ENCODE measurements at places on chromosomes 7 and 10.
A peak's percentile ranks its signal among the peaks of the same experiment; 100 is the strongest.

- no peak for DNase-seq
Observed at GRCh38 chr10:120285408-120285807, 171.6 kb upstream of the PLPP4 start.

GRCh38 chr10:63123727-63124362 lies 9.3 kb upstream of the NRBF2 start:
- no peak for DNase-seq

DNA sequence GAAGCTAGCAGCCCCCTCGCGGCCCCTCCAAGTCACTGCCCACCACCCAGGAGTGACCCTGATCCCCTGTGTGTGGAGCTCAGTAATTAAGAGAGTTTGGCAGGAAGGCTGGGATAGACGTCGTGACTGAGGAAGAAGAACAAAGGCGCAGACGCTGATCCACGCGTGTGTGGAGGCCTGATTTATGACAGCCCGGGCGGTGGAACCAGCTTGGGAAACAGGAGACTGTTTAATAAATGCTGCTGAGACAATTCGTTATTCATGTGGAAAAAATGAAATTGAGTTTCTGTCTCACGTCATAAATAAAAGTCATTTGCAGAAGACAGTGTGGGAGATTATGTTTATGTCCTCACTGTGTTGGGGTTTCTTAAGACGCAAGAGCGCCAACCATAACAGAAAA lies 130.8 kb downstream of the ELFN1 start:
- DNase-seq, result no peak

- DNase-seq, result no peak
Observed at GRCh38 chr10:51706225-51706624, 6.8 kb upstream of the CSTF2T start.

DNA sequence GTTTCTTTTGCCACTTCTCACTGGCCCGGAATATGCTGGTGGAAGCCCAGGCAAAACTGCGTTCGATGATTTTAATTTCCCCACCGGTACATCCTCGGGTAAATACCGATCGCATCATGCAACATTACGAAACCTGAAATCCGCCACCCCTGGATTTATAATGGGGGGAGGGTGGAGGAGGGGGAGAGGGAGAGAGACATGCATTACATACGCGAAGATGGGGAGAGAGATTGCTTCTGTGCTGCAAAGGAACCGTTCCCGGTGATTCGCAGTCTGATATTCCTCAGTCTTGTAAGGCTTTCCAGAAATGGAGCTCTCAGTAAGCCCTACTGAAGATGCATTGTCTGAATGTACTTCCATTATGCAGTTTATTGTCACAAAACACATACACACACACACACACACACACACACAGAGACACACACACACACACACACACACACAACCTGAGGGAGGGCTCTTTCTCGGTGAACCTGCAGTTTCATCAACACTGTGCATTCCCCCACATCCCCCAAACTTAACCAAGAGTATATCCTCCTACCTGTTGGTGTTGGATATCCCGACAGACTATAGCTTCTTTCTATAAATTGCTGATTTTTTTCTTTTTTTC lies 741 bp downstream of the GPR85 start:
- no peak for DNase-seq

GRCh38 chr7:153110606-153111005 lies 351.1 kb downstream of the ACTR3B start:
- DNase-seq, result no peak

GRCh38 chr10:413662-414071 lies 275.8 kb downstream of the DIP2C start:
- no peak for DNase-seq

GRCh38 chr7:68846811-68847325 lies 751.4 kb upstream of the AUTS2 start:
- no peak for DNase-seq

DNA sequence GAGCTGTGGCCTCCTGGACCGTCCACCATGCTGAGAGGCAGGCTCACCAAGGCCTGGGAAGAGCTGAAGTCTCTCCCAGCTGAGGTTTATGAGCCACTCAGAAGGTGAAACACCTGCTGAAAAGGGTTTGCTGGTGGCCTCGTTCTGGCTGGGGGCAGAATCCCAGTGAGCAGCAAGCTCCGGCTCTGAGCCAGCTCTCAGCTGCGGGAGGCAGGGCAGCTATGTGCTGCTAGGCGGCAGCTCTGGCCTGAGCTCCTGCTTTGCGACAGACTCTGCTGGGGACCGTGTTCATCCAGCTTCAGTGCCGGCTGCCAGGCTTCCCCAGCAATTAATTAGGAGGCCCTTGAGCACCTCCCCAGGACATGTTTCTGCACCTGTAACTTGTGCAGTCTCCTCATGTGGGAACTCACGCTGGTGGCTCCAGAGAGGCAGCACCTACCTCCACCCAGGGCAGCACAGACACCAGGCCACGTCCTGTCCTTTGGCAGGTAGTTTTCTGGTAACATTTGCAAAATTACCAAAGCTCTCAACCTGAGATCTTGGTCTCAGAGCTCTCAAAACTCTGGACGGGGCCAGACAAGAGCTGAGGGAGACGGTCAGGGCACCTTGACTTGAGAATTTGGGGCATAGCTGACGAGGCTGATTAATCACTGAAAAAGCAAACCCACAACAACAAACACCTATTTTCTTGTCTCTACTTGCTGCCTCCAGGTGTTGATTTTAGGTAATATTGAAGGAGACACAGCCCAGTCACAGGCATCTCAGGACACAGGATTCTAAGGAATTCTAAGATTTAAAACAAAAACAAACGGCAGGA lies 185.0 kb downstream of the TCERG1L start:
- DNase-seq, result no peak

DNA sequence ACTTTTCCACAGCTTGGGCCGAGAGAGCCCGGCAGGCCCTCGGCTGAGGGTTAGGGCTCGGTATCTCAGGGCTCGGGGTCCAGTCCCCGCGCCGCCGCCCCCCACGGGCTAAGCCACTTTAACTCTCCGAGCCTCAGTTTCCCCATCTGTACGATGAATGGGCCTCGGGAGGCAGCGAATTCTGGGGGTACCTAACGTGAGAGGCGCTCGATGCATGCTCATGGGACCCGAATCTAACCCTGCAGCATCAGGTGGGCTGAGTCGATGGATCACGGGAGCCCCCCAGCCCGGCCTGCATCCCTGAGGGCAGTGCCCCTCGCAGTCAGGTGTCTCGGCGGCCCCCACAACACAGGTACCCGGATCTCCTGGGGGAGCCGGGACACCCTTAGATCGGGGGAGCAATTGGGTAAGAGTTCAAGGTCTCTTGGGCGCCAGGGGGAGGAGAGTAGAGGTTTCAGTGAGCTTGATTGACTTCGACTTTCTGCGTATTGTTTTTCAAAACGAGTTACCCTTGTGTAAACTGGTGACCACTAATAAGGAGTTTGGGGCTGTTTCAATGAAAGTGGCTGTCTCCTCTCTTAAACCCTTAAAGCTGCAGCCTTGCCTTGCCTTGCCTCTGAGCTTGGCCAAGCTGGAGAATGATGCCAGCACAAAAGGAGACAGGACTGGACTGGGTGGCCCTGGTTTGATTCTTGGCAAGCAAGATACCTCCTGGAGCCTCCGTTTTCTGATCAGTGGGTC lies 631 bp downstream of the POR start:
- DNase-seq, result no peak

DNA sequence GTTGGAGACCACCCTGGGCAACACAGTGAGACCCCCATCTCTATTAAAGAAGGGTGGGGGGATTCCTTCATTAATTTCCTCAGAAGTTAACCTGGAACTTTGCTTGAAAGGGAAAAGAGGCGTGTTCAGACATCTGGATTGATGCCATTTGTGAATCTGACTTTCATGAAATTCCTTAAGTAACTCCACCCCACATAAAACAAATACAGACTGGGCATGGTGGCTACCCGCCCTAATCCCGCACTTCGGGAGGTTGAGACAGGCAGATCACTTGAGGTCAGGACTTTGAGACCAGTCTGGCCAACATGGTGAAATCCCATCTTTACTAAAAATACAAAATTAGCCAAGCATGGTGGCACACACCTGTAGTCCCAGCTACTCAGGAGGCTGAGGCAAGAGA lies 75.0 kb downstream of the EEPD1 start:
- no peak for DNase-seq

DNA sequence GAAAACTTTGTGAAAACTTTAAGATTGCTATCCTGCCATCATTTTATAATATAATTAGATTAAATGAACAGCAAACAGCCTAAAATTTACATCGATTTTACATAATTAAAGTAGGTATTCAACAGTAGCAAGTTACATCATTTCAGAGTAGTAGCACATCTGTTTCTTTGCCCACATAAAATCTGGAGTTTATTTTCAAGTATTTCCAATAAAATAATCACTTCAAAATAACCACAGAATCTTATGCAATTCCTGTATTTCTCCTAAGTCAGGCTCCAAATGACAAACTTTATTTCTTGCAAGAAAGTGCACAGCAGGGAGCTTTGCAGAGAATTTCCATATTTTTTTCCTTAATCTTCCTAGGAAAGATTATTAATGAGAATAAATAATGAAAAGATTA lies 82.6 kb downstream of the CUBN start:
- DNase-seq, result no peak

DNA sequence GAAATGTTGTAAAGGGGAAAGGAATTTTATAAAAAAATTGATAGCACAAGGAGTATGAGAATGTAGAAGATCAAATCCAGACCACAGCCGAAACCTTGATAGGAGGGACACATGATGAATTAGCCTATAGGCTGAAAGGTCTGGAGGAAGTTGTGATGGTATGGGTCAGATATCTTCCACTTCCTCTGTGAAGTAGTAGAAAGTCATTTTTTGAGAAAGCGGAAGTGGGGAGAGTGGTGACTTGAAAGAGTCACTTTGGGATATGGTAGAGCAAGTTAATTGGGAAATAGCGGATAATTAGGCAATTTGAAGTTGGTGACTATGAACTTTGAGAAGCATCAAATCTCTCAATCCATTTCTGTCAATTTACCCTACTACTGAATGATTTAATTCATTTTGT lies 99.4 kb downstream of the GRM8 start:
- DNase-seq, result no peak

DNA sequence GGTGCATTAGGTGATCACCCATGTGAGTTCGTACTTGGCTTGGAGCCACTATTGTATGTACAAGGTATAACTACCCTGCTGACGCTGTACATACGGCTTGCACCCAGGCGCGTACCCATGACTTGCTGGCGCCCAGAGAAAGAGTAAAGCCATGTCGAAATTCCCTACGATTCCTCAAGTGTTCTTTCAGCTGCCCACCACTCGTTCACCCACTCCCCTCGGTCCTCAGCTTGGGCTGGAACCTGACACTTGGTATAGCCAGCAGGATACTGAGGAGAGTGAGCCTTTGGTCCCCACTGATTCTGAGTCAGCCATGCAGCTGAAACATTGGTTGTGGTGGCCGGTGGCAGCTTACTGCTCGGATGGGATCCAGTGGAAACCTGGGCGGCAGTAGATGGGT lies 241.5 kb downstream of the CACNA2D1 start:
- DNase-seq, result no peak

GRCh38 chr10:103678178-103678526 lies 177.2 kb downstream of the SH3PXD2A start:
- DNase-seq, result peak; percentile 71

GRCh38 chr7:44292876-44293560 lies 32.4 kb downstream of the CAMK2B start:
- no peak for DNase-seq

DNA sequence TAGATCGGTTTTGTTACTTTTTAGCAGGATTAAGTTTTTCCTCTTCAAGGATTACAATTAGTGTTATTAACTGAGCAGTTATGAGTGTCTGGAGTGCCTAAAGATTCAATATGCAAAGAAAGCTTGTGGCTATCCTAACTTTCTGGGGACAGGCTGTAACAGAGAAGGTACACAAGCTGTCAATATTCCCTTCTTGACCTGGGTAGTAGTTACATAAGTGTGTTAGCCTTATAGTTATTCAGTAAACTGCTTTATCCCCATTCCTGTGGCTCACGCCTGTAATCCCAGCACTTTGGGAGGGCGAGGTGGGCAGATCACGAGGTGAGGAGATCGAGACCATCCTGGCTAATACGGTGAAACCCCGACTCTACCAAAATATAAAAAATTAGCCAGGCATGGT lies 31.6 kb downstream of the ATAD1 start:
- no peak for DNase-seq

- no peak for DNase-seq
Observed at GRCh38 chr7:137434530-137434929, 91.0 kb upstream of the PTN start.

- DNase-seq, result no peak
Observed at GRCh38 chr10:63812501-63812900, 291.3 kb downstream of the REEP3 start.

DNA sequence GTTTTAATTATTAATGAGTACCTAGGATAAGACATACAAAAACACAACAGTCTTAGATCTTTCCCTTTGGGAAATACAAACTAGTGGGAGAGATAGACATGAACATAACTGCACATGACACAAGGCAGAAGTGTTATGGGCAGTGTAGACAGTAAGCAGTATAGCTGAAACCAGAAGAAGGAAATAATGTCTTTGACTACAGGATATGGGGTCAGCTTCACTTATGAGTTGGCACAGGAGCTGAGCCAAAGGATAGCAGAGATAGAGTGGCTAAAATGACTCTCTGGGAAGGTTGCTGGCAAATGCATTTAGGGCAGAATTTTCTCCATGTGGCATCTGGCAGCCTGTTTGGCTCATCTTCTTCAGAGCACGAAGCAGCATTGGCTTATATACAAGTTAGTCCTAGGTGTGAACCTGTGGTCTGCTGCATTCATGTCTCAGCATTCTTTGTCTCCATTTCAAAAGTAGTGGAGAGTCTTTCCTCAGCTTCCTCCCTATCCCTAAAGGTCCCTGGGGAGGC lies 60.3 kb upstream of the FEZF1 start:
- DNase-seq, result no peak

All from stimulated activated CD4-positive, alpha-beta T cell treated with anti-CD3 and anti-CD28 coated beads, TNF-alpha, amount 100 ng/mL, for 1 hour (primary cell).